Astrocyte (in vitro differentiated cells and primary cell): ENCODE measurements at places on chromosomes 16 and 17.

DNA sequence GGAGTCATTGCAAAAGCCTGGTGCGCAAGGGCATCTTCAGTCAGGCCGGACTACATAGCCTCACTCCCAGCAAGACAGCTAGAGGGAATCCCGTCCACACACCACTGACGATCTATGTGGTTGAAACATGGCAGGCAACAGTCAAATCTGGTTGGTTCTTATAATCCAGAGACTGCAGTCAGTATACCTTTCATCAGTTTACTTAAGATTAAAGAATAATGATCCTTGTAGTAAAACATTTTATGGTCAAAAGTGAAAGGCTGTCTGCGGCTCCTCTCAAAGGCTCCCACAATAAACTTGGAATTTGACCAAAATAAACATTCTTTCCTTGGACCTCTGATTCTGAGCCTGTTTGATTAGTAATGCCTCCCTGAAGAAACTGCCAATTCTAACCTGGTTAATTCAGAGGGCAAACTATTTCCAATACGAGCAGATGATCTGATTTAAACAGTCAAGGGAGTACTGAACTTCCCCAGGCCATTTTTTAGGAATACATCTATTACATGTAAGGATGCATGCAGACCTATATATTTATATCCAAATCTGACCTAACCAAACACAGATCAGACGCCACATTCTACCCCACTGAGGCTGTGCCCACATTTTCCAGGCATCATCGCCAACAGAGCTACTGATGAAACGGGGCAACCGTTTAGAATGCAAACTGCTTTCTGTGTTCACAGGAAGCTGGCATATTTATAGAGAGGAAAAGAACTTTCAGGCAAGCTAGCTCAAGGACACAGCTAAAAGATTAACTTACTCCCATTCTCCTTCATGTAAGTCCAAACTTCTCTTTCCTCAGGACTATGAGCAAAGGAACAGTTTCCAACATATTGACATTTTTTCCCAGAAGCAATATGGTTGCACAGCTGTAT is 15.3 kb upstream of the TXNDC11 start:
- peak; percentile 81 for DNase-seq

- DNase-seq = no peak
Observed at GRCh38 chr17:4097165-4097960, 45.5 kb downstream of the ZZEF1 start.

GRCh38 chr16:8962393-8963009 is 1.2 kb downstream of the USP7 start:
- no peak for DNase-seq

DNA sequence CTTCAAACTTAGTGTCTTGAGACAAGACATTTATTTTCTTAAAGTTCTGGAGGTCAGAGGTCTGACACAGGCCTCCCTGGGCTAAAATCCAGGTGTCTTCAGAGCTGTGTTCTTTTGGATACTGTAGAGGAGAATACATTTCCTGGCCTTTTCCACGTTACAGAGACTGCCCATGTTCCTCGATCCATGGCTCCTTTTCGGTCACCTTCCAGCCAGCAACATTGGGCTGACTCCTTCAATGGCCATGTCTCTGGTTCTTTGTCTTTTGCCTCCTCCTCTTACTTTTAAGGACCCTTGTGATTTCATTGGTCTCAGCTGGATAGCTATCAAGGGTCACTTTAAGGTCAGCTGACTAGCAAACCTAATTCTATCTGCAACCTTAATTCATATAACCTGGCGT is 212.4 kb downstream of the WWOX start:
- no peak for DNase-seq

GRCh38 chr17:40178660-40179059 is 1.4 kb downstream of the RAPGEFL1 start:
- no peak for DNase-seq

DNA sequence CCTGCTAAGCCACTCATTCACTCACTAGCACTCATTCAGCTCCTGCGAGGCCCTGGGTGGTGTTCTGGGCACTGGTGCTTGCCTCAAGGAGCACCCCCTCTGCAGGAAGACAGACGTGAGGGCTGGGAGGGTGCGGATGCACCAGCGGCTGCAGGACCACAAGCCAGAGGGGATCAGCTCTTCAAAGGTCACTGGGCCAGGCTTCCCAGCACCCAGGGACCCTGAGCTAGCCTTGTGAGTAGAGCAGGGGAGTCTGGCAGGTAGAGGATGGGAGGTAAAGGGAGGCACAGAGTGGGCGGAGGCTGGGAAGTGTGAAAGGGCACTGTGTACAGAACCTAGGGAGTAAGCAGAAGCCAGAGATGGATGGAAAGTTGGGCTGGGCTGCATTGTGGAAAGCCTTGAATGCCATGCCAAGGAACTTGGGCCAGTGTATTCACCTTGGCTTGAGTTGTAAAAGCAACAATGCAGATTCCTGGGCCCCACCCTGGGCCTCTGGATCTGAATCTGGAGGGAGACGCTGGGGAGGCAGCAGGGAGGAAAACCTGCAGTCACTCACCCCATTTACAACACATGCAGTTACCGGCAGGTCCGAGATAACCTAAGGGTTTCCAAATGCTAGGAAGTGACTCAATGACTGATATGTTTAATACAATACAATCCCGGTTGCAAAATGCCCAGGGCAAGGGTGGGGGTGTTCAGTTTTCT is 1.7 kb downstream of the IL4R start:
- peak; percentile 62 for DNase-seq

- no peak for DNase-seq
Observed at GRCh38 chr17:6526362-6527152, 29.8 kb downstream of the PITPNM3 start.

- peak; percentile 38 for DNase-seq
Observed at GRCh38 chr16:70588565-70588964, 57.8 kb upstream of the IL34 start.

DNA sequence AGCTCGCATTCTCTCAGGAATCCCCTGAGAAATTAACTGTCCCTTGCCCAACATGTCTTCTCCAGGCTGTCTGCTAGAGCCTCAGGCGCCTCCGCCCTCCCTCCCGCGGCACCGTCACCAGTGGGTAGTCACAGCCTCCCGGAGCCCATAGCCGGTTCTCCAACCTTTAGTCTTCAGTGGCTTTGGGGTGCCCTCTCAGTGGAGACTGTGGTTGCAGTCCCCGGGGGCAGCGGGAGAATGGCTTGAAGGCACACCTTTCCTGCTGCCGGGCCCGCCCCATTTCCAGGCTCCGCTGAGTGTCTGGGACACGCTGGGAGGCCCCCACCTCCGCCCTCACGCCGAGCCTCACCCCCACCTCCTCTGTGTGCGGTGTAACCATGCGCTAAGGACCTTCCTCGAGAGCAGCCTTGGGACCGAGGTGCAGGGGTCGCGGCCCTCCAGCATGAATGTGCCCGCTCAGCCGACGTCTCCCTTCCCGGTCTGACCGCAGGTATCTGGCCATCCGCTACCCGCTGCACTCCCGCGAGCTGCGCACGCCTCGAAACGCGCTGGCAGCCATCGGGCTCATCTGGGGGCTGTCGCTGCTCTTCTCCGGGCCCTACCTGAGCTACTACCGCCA is 1.7 kb downstream of the GALR2 start:
- no peak for DNase-seq

GRCh38 chr17:689556-690275 is 24.9 kb downstream of the VPS53 start:
- no peak for DNase-seq

DNA sequence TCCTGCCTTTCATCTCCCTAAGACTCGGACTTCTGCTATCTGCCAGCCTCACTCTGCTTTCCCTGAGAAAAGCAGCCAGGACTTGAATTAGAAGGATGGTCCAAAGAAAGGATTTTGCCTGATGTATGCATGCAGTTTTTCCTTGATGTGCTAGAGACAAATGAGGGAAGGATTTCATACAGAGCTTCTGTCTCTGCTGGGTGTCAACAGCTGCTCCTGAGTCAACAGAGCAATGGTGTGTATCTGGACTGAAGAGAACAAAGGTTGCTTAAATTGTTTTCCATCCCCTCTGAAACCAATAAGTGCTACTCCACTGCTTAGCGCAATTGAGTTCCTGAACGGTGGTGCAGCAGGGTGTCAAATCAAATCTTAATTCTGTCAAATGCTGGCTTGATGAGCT is 680.6 kb upstream of the C16orf82 start:
- no peak for DNase-seq

DNA sequence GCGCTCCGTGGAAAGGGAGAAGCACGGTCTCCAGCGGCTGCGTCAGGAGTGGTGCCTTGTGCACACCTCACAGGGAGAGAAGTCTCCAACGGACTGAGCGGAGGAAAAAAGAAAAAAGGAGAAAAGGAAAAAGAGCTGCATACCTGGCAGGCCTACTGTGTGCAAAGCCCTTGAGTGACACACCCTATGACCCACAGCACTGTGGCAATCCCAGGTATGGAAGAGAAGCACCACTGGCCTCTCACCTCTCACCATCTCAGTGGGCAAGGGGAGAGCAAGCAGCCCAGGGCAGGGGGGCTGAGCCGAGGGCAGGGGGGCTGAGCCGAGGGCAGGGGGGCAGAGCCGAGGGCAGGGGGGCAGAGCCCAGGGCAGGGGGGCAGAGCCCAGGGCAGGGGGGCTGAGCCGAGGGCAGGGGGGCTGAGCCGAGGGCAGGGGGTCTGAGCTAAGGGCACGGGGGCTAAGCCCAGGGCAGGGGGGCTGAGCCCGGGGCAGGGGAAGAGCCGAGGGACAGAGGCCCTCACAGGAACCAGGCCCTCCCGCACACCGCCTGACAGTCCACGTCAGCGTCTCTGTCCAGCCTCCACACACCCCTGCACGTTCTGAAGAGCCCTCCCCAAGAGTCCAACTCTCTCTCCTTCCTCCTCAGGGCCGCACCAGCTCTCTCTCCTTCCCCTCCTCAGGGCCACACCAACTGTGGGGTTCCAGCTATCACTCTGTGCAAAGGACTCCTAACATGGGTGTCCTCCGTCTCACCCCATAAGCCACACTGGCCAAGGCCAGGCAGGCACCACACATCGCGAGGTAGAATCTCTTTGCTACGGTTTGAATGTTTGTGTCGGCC is 105.8 kb downstream of the ZNF778 start:
- no peak for DNase-seq

- DNase-seq = peak; percentile 55
Observed at GRCh38 chr17:71180801-71181385, 939.9 kb upstream of the SOX9 start.

GRCh38 chr17:60851181-60851580 is 173.5 kb downstream of the BCAS3 start:
- no peak for DNase-seq

DNA sequence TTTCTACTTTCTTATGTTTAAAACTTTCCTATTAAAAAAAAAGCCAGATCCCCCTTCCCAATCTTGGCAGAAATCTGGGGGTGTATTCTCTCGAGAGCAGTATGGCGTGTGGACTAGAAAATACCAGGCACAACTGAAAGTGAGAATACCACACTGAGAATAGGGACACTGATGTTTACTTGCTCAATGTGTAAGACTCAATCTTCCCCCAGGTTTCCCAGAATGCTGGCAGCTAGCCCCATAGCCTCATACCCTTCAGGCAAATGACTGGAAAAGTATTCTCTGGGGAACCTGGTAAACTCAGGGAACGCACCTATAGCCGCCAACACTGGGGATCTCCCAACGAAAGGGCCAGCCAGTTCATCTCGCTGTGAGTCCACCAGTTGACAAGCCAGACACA is 15.3 kb downstream of the ZZEF1 start:
- DNase-seq = no peak

DNA sequence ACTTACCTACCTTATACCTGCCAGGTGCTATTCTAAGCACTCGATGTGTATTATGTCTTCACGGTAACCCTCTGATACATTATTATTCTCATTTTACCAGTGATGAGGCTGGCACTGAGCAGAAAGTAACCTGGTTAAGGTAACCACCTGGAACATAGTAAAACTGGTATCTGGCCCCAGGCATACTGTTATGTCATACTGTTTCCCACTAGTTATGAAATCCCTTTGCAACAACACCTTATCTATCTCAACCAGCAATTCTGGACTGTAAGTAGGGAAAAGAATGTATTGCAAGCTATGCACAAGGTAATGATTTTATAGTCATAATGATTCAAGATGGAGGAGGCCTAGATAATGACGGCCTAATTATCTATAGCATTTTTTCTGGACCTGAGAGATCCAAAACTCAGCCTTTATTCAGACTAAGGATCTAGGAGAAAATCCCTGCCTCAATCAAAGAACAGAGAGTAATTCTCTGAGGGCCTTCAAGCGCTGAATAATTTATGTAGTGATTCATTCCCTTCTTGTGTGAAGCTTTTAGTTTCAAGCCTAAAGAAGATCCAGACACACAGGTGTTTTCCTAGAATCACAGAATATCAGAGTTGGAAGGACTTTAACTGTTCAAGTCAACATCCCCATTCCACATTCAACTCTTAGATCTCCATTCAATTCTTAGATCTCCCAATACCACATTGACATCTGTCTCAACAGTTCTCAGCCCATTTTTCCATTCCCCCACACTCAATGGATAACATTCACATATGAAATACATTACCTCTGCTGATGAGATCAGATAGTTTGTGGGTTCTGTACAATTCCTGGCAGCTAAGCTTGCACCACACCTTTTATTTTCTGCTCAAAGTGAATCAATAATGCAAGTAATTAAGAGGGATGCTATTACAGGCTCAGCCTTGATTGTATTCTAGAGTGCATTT is 14.9 kb upstream of the MMD start:
- no peak for DNase-seq

GRCh38 chr16:1532771-1533170 is 695 bp upstream of the TMEM204 start:
- no peak for DNase-seq

DNA sequence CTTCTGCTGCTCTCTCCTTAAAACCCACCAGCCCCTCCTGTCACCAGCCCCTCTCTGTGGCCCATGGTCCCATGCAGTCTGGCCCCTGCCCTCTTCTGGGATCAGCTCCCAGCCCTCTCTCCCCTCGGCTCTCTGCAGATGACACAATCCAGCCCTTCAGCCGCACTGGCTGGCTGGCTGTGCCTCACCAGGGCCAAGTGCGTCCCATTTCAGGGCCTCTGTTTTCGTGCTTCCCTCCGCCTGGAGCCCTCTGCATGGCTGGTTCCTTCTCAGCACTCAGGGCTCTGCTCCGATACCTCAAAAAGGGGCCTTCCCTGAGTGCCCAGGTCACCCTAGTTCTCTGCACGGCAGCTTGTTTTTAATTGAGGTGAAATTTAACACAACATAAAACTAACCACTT is 124.3 kb downstream of the SOCS1 start:
- DNase-seq = no peak

- DNase-seq = no peak
Observed at GRCh38 chr17:47676510-47677165, 17.3 kb upstream of the TBKBP1 start.

DNA sequence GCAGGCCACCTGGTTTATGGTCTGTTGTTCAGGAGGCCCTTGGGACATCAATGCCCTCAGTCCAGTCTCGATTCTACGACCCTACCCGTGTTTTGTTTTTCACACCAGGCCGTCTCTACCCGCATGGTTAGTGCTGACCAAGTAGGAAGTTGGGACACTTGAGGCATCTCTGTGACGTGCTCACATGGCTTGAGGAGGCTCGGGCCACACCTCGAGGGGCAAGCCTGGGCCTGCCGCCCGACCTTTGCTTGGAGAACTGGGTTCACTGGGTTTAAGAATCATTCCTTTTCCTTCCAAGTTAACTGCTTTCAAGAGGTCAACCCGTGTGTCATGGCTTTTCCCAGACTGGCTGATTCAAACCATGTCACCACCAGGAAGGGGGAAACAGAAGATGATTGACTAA is 86.8 kb downstream of the CMIP start:
- DNase-seq = no peak

GRCh38 chr17:17987901-17988300 is 15.2 kb downstream of the DRC3 start:
- no peak for DNase-seq

- DNase-seq = no peak
Observed at GRCh38 chr17:36647636-36648035, 46.3 kb downstream of the MRM1 start.

GRCh38 chr16:6300523-6300922 is 1032.1 kb upstream of the RBFOX1 start:
- DNase-seq = no peak
